Hematopoietic multipotent progenitor cell treated with erythropoietin and hydrocortisone succinate and interleukin-3 and kit ligand, for 15 days (in vitro differentiated cells): ENCODE measurements at places on chromosomes 2 and 18.

GRCh38 chr2:233165895-233166661 lies 85.4 kb upstream of the ATG16L1 start:
- peak; percentile 68 for DNase-seq

DNA sequence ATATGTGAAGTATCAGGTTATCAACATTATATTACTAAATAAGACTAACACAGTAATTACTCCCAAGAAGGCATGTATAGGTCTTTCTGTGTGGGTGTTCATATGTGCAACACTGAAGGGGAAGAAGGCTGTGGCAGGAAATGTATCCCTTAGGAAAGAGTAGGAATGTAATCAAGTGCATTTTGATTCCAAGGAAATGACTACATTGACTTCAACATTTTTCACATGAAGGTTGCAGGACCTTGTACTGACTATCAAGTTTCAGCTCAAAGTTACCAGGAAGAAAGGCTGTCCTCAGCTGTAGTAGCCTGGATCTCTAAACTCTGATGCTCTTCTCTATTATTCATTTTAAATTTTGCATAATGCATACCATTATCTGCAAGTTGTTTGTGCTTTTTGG lies 680.8 kb downstream of the NYAP2 start:
- no peak for DNase-seq

DNA sequence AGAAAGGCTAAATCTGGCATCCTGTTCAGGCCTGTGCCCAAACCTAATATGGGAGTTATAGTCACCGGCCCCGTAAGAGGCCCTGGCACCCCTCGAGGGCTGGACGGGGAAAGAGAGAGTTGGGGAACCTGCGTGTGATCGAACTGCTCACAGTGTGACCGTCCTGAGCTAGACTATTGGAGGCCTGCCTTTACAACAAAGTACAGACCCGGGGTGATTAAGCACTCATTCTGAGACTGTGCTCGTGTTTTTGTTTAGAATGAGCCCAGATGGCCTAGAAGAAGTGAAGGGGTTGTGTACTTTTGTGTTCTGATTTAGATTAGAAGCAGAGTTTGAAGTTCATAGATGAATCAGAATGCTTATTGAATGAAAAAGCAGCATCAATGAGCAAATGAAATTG lies 115.3 kb downstream of the ACOXL start:
- DNase-seq = no peak

DNA sequence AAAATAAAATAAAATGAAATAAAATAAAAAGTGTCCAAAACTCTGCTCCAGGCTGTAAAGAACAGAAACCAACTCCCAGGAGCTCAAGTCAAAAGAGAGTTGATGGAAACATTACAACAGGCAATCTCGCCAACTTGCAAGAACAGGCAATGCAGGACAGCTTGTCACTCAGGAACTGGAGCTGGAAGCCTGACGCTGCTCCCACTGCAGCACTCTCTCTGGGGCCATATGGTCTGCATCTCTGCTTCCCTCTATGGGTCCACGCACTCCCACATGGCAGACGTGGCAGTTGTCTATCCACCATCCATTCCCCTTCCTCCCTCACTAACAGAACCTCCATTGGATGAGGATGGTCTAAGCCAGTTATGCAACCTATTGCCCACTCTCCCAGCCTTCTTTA lies 23.3 kb upstream of the ARPC2 start:
- DNase-seq = no peak

- peak; percentile 45 for DNase-seq
Observed at GRCh38 chr2:208466151-208466919, 59.7 kb downstream of the PTH2R start.

- DNase-seq = no peak
Observed at GRCh38 chr2:223725986-223726970, 111.1 kb downstream of the AP1S3 start.

DNA sequence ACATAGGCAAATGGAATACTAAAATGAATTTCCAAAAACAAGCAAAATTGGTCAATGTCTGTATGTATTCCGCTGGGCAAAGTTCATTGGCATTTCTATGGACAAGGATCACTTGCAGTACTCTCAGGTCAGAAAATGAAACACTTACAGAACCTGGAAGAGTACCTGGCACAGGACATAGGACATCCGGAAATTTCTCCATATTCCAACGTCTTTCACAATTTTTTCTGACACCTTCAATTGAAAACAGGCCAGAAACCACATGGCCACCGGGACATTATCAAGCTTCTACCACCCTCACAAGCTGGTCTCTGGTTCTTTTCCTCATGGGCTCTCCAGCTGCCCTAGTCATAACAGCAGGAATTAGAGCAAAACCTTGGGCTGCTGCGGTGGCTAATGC lies 96.9 kb upstream of the MSH6 start:
- no peak for DNase-seq

DNA sequence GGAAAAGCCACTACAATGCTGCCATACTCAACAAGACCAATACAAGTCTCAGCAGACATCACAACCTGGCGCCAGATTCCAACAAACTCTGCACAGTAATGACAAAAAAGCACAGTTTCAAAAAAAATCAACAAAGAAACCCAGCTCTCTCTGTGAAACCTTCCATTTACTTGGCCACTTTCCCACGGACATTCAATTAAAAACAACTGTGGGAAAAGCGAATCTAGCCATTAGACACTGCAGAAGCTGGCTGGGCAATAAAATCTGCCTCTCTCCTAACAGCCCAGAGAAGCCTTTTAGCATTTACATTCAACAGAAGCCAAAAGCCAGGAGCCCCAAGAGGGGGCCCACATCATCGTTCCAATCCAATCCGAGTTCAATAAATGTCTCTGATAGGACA lies 128.9 kb downstream of the HDAC4 start:
- DNase-seq = no peak

- DNase-seq = no peak
Observed at GRCh38 chr18:36471393-36471792, 173.9 kb downstream of the FHOD3 start.

DNA sequence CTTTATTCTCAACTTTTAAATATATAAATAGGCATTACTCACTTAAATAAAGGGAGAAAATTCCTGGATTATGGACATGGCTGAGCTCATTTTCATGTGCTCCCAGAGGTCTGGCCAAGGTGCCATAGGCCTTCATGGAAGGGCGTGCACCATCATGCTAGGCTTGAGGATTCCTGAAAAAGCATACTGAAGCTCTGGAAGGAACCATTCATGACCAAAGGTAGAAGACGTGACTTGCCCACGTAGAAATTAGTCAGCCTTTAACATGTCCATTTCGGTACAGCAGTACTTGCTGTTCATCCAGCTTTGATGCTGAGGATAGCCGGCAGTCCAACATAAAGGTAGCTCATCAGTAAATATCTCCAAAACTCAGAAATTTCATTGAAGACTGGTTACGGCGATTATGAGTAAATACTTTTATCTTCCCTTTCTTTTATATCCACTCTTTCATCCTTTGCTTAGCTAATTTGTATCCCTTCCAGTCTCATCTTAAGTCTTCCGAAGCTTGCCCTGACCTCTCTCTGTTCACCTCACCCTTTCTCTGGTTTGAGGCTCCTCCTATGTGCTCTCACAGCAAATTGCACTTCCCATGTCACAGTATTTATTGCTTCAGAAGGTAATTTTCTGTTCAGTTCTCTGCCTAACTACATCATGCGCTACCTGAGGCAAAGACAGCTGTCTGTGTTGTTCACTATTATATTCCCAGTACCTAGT lies 32.3 kb upstream of the ASNSD1 start:
- DNase-seq = peak; percentile 53

- no peak for DNase-seq
Observed at GRCh38 chr2:136359121-136359965, 241.4 kb upstream of the CXCR4 start.

GRCh38 chr2:215635788-215636139 lies 199.9 kb upstream of the FN1 start:
- no peak for DNase-seq

- no peak for DNase-seq
Observed at GRCh38 chr2:48940606-48941005, 185.1 kb upstream of the LHCGR start.

DNA sequence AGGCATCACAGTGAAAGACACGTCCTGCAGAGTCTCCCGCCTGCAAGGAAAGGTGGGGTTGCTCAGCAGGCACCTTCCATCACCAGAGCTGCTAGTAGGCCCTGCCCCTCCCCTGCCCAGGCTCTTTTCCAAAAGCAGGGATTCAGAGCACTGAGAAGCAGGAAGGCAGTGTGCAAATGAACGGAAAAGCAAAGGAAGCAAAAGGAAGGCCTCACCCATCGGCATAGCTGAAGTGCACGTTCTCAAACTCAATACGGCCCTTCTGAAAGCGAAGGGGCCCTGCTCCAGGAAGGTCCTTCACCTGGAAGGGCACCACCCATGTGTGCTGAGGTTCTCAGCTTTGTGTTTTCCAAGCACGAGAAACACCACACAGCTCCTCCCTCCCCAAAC lies 5.7 kb downstream of the ABCB6 start:
- no peak for DNase-seq

GRCh38 chr18:26574958-26575864 lies 26.9 kb upstream of the KCTD1 start:
- DNase-seq = no peak

GRCh38 chr18:9081940-9082339 lies 20.6 kb upstream of the NDUFV2 start:
- no peak for DNase-seq

- DNase-seq = no peak
Observed at GRCh38 chr2:134648586-134648985, 70.2 kb downstream of the TMEM163 start.

DNA sequence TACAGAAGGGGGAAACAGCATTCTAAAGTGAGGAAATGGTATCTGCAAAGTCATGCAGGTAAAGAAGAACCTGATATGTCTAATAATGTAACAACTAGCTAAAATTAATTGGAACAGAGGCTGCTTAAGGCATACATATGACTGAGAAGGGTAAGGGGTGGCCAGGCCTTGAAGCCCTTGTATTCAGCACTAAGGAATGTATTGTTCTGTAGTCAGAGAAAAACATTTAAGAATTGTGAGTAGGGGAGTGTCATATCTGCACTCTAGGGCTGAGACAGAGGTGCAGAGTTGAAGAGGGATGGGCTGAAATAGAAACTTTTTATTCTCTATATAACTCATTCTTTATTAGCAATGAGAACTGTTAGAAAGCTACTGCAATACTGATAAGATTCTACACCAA lies 145.5 kb upstream of the CHAC2 start:
- no peak for DNase-seq

- no peak for DNase-seq
Observed at GRCh38 chr2:7073901-7074300, 156.7 kb downstream of the RNF144A start.

DNA sequence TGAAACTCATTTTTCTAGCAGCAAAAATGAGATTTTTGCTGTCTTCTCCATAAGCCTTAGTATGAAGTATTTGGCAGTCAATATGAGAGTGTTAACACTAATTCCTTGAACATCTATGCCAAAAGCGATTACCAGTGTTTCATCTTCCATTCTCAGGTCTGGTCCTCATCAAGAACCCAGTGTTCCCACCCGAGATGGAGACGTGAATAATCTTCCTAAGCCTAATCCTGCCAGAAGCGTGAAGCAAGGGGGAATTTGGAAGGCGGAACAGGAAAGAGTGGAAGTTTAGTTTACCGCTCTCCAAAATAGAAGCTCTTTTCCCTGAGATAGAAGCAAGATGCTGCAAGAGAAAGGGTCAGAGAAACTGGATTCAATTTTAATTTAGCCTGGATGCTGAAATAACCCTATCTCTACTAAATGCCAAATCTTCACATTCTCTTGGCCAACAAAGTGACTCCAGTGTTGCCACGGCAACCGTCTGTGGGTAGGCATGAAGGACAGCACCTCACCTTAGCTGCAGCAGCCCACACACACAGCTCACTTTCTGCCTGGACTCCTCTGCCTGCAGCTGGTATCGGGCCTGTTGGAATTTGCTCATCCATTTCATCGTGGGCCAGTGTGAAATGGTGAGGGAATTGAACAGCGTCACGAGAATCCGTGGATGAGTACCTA lies 711.1 kb downstream of the CBLN2 start:
- DNase-seq = no peak

- DNase-seq = no peak
Observed at GRCh38 chr18:44799382-44799906, 118.8 kb downstream of the SETBP1 start.

DNA sequence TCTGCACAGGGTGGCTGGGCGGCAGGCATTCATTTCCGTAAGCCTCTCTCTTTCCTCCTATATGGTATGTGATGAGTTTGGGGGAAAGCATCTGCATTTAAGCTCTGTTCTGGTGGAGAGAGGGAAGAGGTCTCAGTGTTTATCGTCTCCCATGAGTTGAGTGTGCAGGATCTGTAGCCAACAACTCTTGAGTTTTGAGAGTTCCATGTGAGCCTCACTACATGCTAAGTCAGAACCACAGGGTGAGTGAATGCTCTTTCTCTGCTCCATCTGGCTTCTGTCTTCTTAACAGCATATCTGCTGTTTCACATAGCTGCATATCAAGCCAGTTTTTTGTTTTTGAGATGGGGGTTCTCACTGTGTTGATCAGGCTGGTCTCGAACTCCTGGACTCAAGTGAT lies 22.7 kb downstream of the RAB31 start:
- DNase-seq = no peak

GRCh38 chr2:145088756-145089155 lies 568.8 kb upstream of the ZEB2 start:
- no peak for DNase-seq
